ENCODE measurements at places on chromosomes 1 and 21. TPM values are rescaled to one million over a fixed set of nuclear protein-coding genes. Genes with fewer than 3 reads are reported as not detected.

GRCh38 chr1:84245563-84245962 lies 55.9 kb upstream of the SAMD13 start:
- H3K27me3 ChIP-seq = no peaks in the 10 kb centered on the region
- no peaks in the 10 kb centered on the region for H3K4me1 ChIP-seq
- DNase-seq = no peak
- H3K36me3 ChIP-seq = no peaks in the 10 kb centered on the region
- H3K27ac ChIP-seq = no peak overlapping the region

DNA sequence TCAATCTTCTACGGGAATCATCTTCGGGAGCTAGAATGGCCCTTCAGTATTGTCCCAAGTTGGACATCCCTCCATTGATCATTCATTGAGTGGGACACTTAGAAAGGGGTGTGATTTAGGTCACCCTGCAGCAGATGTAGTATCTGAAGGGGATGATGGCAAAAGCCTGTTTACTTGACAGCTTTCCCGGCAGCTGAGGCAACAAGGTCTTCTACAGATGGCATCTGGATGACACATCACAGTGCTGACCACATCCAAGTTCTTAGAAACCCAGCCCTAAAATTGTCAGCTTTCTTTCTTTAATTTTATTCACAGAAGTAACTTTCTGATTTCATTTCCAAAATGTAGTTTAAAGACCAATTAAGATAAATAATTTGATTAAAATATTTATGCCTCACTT lies 150.3 kb downstream of the AMY1C start:
- no peak overlapping the region for H3K4me3 ChIP-seq
- no peak overlapping the region for H3K27ac ChIP-seq
- no peak for DNase-seq

- H3K27me3 ChIP-seq = peaks cover 46% of the 10 kb centered on the region
- no peaks in the 10 kb centered on the region for H3K4me1 ChIP-seq
- H3K36me3 ChIP-seq = no peaks in the 10 kb centered on the region
- H3K27ac ChIP-seq = no peak overlapping the region
- DNase-seq = no peak
- H3K4me3 ChIP-seq = no peak overlapping the region
Observed at GRCh38 chr1:19042675-19043578, 86.5 kb upstream of the IFFO2 start.

DNA sequence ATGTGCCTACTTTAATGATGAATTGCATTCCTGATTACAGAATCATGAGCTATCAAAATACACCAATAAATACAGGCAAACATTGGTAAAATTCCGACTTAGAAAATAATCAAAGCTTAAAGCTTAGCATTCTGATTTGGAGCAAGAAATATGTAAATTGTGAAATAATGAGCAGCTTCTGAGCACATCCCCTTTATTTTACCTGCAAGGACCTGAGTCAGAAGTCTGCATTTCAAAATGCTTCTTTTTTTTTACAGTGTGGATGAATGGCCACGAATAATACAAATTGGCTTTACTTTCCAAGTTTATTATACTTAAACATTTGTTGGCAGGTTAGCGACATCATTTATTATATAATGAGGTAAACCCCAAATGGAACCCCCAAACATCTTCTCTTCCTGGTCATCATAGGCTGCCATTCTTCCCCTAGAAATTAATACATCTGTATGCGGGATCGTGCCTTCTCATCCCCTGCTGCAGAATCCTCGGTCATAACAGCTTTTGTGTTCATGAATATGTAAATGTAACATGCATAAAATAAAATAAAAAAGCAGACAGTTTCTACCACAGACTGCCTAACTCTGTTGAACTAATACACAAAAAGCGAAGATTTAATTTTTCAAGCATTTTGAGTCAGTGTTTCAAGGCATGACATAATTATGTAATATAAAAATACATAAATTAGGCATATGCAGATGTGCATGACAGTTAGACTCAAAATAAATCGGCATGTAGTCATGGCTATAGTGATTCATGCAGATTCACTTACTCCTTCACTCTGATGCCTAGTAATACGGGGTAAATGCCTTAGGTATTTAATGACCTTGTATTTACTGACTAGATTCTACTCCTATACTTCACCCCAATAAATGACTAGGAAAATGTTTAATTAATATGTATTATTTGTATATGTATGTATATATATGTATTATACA lies 339.7 kb downstream of the USP25 start:
- H3K36me3 ChIP-seq = no peaks in the 10 kb centered on the region
- no peaks in the 10 kb centered on the region for H3K27me3 ChIP-seq
- H3K4me3 ChIP-seq = no peak overlapping the region
- H3K27ac ChIP-seq = no peak overlapping the region
- no peak for DNase-seq

DNA sequence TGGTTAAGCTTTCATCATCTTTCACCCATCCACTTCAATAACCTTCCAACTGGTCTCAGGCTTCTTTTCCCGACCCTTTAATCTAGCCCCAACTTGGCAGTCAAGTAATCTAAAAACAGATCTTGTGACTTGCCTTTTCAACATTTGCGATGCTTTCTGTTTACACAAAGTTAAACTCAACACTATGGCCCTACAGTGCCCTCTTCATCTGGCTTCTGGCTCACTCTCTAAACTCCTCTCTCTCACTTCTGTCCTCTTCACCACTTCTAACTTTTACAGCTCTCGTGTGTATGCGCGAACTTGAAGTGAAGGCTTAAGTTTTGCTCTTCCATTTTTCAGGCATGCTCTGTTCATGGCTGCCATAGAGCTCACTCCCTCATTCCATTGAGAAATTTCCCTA lies 1122.3 kb upstream of the ADGRL2 start:
- no peaks in the 10 kb centered on the region for H3K36me3 ChIP-seq
- no peak overlapping the region for H3K4me3 ChIP-seq
- DNase-seq = no peak
- no peaks in the 10 kb centered on the region for H3K27me3 ChIP-seq
- H3K4me1 ChIP-seq = no peaks in the 10 kb centered on the region

Gene RPL22
- polyA plus RNA-seq = 353 TPM

DNA sequence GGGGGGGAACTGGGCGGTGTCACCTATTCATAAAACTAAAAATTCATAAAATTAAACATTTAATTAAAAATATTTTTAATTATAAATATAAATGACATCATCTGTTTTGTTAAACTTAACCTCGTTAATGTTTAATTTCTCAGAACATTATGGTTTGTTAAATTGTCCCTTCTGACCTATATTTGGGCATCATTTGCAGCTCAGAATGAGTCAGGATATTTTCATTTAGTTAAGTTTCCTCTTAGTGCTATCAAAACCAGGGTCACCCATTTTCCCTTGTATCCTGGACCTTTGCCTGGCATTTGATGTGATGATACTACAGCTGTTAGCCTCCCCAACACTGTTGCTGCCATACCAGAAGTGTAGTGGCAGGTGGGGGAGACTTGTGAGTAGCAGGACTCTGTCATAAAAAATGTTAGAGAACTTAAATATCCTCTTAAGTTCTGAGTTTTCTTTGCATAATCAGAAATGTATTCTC lies 30.3 kb downstream of the TSNAX start:
- H3K4me1 ChIP-seq = peaks cover 15% of the 10 kb centered on the region
- no peak overlapping the region for H3K4me3 ChIP-seq
- no peak overlapping the region for H3K27ac ChIP-seq
- no peak for DNase-seq
- peaks cover 8% of the 10 kb centered on the region for H3K36me3 ChIP-seq

DNA sequence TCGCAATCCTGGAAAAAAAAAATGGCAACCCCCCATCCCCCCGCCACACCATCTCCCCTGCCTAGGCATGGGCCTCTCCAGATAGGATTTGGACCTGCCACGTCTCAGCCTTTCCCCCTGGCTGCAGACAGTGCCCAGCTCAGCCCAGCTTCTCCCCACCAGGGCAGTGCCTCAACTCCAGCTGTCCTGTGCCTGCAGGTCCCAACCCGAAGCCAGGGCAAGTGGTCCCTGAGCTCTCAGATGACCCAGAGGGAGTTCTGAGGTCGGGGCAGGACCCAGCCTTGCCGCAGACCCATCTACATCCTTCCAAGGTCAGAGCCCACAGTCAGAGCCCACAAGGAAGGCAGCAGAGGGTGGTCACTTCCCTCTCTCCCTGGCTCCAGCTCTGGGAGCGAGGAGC lies 86.7 kb upstream of the POU3F1 start:
- no peak for DNase-seq
- H3K36me3 ChIP-seq = no peaks in the 10 kb centered on the region
- H3K4me1 ChIP-seq = peaks cover 4% of the 10 kb centered on the region
- no peak overlapping the region for H3K4me3 ChIP-seq
- H3K27me3 ChIP-seq = peaks cover 16% of the 10 kb centered on the region

DNA sequence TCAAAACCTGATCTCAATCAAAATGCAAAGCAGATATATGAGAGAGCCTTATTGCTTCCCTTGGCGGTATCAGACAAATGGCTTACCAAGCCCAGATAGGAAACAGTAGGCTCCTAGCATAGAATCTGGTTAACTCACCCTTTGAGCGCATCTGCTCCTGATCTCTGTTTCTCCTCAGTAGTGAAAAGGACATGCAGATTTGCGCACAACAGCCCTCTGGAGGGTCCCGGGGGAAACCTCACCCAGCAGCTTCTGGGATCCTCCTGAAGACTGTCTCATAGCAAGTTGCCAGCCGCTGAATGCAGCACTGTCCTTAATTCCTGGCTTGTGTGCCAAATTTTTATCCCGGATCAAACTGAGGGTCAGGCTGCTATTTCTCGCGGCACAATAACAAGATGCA lies 192.2 kb downstream of the FASLG start:
- no peaks in the 10 kb centered on the region for H3K36me3 ChIP-seq
- H3K27ac ChIP-seq = no peak overlapping the region
- no peak overlapping the region for H3K4me3 ChIP-seq
- no peaks in the 10 kb centered on the region for H3K4me1 ChIP-seq

- no peaks in the 10 kb centered on the region for H3K27me3 ChIP-seq
- DNase-seq = no peak
- H3K4me3 ChIP-seq = no peak overlapping the region
- no peak overlapping the region for H3K27ac ChIP-seq
- H3K36me3 ChIP-seq = no peaks in the 10 kb centered on the region
Observed at GRCh38 chr1:212689196-212689725, 10.4 kb downstream of the BATF3 start.

Gene TMIGD3
- 1.1 TPM for polyA plus RNA-seq

DNA sequence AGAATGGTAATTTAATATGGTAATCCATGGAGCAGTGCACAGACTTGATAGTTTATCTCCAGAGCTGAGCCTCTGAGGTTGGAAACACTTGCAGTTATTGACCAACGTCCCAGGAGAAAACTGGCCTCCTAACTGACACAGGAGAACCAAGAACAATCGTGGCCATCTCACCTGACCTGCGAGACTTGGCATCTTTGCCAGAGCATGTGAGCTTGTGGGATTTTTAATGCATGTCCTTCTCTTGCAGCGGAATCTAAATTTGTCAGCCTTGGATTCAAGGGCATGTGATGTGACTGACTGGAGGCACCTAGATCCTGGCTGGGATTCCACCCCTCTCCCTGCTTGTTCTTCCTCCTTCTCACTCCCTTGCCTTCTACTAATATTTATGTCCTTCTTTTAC lies 27.8 kb upstream of the SLC26A9 start:
- no peak overlapping the region for H3K27ac ChIP-seq
- peaks cover 5% of the 10 kb centered on the region for H3K4me1 ChIP-seq
- H3K27me3 ChIP-seq = no peaks in the 10 kb centered on the region
- no peak for DNase-seq
- H3K4me3 ChIP-seq = no peak overlapping the region

Gene TNFRSF9
- 0.04 TPM for polyA plus RNA-seq

DNA sequence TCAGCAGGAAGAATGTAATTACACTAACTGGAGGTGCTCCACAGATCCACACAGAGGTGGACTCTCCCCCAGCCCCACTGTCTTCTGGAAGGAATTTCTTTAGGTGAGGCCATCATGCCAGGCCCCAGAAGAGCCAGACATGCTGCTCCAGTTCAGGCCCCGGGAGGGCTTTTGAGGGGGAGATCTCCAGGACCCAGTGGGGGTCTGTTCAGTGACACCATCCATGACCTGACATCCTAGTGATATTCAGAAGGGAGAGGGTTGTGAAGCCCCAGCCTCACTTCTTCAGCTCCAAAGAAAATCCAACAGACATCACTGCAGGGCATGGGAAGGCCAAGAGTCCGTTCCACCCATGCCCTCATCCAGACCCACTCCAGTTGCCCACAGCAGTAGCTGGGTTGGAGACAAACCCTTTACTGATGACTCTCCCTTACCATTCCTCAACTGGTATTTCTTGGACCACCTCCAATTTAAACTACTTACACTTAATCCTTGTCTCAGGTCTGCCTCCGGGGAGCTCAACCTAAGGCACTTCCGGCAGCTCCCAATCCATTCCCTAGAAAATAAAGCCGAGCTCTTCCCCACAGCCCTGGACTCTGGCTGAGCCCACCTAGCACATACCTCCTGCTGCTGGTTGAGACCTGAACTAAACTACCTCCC lies 39.2 kb downstream of the CSMD2 start:
- no peak overlapping the region for H3K27ac ChIP-seq
- no peak for DNase-seq
- H3K4me1 ChIP-seq = no peaks in the 10 kb centered on the region
- H3K36me3 ChIP-seq = no peaks in the 10 kb centered on the region
- H3K4me3 ChIP-seq = no peak overlapping the region

Gene PLEKHN1
- 0.15 TPM for polyA plus RNA-seq

Gene FCRL6
- not detected for polyA plus RNA-seq

DNA sequence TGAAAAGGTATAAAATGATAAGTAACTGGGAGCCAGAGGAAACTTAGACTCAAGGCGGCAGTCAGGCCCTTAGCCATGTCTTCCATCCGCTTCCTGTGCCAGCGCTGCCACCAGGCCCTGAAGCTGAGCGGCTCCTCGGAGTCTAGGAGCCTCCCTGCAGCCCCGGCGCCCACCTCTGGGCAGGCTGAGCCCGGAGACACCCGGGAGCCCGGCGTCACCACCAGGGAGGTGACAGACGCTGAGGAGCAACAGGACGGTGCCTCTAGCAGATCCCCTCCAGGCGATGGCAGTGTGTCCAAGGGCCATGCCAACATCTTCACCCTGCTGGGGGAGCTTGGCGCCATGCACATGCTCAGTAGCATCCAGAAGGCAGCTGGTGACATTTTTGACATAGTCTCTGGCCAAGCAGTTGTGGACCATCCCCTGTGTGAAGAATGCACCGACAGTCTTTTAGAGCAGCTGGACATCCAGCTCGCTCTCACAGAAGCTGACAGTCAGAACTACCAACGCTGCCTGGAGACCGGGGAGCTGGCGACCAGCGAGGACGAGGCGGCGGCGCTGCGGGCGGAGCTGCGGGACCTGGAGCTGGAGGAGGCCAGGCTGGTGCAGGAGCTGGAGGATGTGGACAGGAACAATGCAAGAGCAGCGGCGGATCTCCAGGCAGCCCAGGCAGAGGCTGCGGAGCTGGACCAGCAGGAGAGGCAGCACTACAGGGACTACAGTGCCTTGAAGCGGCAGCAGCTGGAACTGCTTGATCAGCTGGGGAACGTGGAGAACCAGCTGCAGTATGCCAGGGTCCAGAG lies at the start of gene BECN2:
Gene BECN2 (plus strand): TSS at position 76 of the 803 bp plus-strand sequence. CDS start 0 bp downstream, at position 76.
- no peaks in the 10 kb centered on the region for H3K36me3 ChIP-seq
- H3K27ac ChIP-seq = no peak within 1 kb of the TSS
- H3K4me3 ChIP-seq = no peak within 1 kb of the TSS
- H3K27me3 ChIP-seq = no peaks in the 10 kb centered on the region
